Right renal pelvis (tissue), 4 donors: ENCODE measurements at places on chromosomes 12 and 14. TPM values are rescaled to one million over a fixed set of nuclear protein-coding genes. Genes with fewer than 3 reads are reported as not detected.

Gene TCL1B
- 1.4 TPM for polyA plus RNA-seq

Gene KRT83
- polyA plus RNA-seq, result not detected

Gene NGB
- 0.05 TPM for polyA plus RNA-seq

Gene TMEM229B
- polyA plus RNA-seq, result 3.1 TPM

Gene NRL
- polyA plus RNA-seq, result 2.5 TPM

Gene GPR162
- polyA plus RNA-seq, result 29.6 TPM

Gene A2ML1
- polyA plus RNA-seq, result 0.21 TPM

Gene KRT4
- polyA plus RNA-seq, result 0.58 TPM
